ENCODE measurements at places on chromosomes 7 and 10. TPM values are rescaled to one million over a fixed set of nuclear protein-coding genes. Genes with fewer than 3 reads are reported as not detected.

The CEP55 gene
- 17.8 TPM for total RNA-seq

The ALOX5 gene
- 4.1 TPM for total RNA-seq

The HTR5A gene
- total RNA-seq, result not detected

The OR2A7 gene
- 5.7 TPM for total RNA-seq

Data from esophagus mucosa (tissue), 1 donor.